NCI-H1417 treated with DMSO at 0.1 percent for 48 hours (cell line): ENCODE measurements at places on chromosomes 6 and 20.
A peak's percentile ranks its signal among the peaks of the same experiment; 100 is the strongest.

DNA sequence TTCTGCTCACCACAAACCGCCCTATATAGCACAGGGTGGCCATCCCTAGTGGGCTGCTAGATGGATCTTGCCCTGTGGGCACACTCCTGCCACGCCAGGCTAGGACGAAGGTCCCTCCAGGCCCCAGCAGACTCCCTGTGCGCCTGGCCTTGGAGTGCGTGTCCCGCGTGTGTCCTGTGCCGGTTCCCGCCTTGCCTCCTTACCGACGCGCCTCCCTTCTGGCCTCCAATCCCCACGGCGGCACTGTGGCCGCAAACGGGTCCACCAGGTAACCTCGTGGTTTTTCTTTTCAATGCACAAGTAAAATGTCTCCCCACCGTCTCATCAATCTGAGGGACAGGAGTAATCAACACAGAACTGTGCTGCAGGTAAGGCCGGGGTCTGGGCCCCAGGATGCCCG lies 133.8 kb upstream of the PHACTR3 start:
- no peak for DNase-seq

GRCh38 chr6:70797625-70798024 lies 129.9 kb downstream of the SMAP1 start:
- no peak for DNase-seq

DNA sequence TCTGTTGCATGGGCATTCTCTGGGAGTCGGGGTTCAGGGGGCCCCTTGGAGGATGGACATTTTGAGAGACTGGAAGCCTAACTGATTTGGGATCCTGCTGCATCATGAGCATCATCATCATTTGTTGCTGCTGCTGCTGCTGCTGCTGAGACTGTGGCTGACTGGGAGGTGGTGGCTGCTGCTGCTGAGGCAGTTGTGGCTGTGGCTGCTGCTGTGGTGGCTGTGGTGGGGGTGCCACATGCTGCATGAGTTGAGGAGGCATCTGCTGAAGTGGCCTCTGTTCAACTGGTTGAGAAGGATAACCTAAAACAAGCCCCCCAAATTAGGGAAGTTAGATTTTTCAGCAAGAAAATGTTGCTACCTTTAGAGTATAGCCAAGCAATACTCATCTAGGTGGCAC lies 38.9 kb downstream of the TP53INP2 start:
- no peak for DNase-seq

GRCh38 chr6:119156757-119157505 lies 78.5 kb upstream of the FAM184A start:
- DNase-seq: no peak

DNA sequence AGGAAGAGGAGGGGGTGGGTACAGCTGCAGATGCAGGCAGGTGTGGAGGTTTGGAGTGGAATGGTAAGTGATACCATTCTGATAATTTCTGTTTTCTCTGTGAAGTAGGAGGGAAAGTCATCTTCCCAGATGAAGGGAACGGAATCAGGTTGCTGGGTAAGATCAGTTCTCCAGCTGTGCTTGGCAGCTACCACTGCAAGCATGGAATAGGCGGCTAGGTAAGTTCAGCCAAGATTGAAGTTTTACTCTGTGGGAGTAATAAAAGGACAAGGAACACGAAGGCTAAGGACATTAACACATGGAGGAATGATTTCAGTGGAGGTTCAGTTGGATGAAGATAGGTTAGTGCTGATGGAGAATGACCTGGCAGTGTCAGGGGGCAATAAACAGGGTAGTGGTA lies 128.3 kb downstream of the CARMIL1 start:
- no peak for DNase-seq

DNA sequence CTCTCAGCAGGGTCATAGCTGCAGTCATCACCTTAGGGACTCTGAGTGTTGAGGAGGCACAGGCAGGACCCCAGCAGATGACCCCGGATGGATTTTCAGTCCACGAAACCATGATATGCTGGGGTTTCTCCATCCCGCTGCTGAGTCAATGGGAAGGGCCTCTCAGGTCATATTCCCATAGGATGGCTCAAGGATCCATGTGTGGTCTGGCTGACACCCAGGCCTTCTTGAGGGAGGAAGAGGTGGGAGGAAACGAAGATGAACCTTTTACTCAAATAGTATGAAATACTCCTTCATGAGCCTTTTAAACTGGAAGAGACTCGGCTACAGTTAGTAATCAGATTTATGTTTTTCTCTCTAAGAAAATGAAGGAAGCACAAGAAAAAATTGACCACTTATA lies 10.3 kb upstream of the RALY start:
- no peak for DNase-seq

- DNase-seq: no peak
Observed at GRCh38 chr6:129130959-129131681, 248.2 kb downstream of the LAMA2 start.

GRCh38 chr6:40947876-40948526 lies 91.0 kb downstream of the UNC5CL start:
- no peak for DNase-seq

DNA sequence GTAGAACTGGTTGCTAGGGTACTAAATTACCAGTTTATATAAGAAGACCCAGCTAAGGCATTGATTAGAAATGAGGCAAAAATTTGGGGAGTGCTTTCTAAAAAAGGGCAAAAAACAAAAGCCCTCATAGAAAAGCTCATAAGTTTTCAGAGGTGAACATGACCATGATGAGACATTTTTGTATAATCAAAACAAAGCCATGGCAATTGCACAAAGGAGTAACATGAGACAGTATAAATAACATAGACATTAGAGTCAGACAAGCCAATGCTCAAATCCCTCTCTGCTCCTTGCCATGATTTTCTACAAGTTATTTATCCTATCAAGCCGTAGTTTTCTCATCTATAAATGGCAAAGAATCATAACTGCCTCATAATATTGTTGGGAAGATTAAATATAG lies 112.2 kb upstream of the ADTRP start:
- DNase-seq: no peak

DNA sequence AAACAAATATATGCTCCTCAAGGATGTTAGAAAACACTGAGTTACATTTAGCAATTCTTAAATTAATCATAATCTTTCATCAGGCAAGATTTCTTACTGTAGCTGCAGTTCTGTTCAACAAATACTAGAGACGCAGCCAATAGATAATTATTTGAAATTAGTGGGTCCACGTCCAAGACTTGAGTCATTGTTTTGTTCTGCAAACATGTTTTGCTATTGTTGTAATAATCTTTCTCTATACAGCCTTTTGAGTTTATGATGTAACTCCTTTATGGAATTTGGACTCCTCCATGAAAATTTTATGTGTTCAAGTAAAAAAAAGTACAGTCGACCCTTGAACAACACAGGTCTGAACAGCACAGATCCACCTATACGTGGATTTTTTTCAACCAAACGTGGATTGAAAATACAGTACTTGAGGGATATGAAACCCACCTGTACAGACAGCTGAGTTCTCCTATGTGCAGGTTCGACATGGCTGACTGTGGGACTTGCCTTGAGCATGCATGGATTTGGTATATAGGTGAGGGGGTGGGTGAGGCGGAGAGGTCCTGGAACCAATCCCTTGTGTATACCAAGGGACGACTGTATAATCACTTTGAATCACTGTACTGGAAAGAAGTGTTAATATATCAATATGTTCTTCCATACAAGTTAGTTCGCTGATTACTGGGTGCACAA lies 41.3 kb upstream of the SLC22A16 start:
- DNase-seq: peak; percentile 5

- no peak for DNase-seq
Observed at GRCh38 chr20:48149902-48150301, 364.6 kb upstream of the SULF2 start.

- DNase-seq: no peak
Observed at GRCh38 chr6:124463271-124463670, 499.0 kb upstream of the RNF217 start.

GRCh38 chr20:56215115-56215514 lies 33.4 kb upstream of the MC3R start:
- DNase-seq: no peak

DNA sequence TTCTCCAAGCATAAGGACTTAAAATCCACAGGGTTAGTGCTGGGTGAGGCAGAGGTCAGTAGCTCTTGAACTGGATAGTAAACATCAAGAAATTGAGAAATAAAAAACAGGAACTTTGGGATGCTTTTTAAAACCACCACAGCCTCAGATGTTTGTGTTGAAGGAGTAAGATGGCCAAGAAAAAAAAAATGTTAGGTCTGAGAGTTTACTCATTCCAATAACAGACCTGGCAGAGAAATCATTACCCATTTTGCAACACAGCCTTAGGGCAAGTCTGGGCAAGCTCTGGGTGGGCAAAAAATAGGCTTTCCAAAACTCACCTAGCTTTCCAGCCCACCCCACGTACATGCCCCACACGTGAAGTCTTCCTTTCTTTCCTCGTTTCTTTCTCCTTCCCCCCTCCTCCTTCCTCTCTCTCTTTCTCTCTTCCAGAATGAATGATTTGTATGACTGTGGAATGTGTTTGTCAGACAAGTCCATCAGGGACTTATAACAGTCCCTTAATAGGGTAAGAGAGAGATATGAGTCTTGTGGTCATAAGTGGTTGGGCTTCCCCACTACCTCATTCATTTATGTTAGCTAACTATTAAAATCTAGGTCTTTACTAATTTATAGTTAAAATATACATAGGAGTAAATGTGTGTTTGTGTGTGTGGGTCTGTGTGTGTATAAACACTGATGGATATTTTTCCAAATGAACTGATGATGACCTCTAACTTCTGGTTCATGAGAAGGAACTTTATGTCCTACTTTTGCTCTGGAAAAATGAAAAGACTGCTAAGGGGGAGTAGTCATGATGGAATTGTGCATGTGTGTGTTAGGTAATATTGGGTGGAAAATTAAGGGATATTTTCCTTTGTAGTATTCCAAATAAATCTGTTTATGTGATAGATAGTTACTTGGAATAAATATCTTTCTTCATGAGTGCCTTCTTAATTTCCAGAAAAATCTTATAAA lies 18.0 kb upstream of the DSE start:
- DNase-seq: no peak

- DNase-seq: no peak
Observed at GRCh38 chr20:20487811-20488210, 119.9 kb downstream of the INSM1 start.

- DNase-seq: no peak
Observed at GRCh38 chr20:32678948-32679347, 5.2 kb upstream of the C20orf203 start.

- DNase-seq: no peak
Observed at GRCh38 chr6:108697561-108698161, 136.9 kb downstream of the FOXO3 start.

DNA sequence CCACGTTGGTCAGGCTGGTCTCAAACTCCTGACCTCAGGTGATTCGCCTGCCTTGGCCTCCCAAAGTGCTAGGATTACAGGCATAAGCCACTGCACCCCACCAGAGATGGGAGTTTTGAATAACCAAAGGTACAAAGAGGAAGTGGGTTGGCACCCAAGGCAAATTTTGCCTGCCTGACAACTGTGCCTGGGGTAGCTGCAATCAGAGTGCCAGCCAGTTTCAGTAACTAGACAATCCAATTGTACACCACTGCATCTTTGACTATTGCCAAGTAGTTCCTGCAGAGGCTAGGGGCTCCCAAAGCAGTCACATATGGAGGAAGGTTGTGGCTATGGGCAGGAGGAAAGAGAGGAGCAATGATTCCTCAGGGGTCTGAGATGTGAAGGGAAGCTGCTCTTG lies 16.6 kb downstream of the ZC3H12D start:
- DNase-seq: no peak

DNA sequence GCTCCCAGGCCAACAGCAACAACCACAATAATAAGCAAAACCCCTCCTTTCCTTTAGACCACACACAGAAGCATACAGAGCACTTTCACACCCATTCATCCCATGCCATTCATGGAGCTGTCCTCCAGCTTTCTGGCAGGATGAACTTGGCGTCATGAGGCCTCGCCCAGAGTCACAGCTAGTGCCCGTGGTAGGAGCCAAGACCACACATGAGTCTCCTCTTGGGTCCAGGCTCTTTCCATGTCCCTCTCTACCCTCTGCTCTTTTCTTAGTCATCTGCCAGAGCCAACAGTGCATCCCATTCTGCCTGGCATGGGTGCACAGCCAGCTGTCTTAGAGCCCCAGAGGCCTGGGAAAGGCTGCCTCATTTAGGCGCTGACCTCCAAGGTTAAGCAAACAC lies 1.8 kb upstream of the TGM3 start:
- DNase-seq: no peak

- no peak for DNase-seq
Observed at GRCh38 chr20:39547546-39548408, 585.6 kb downstream of the DHX35 start.

DNA sequence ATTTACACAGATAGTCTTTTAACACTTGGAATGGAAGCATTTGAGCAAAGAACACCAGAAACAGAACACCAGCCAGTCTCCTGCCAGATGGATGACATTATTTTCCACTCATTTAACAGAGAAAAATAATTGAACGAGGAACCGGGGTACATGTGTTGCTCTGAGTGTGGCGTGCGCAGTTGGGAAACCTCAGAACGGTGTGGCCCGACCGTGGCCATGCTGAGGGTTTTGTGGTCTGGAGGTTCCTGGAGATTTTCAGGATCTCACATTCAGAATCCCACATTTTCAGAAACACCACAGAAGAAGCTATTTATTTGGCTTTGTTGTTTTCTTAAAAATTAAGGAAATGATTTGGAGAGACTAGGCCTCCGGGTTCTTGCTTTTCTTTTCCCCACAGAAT lies 126.9 kb upstream of the QKI start:
- DNase-seq: no peak
